EL (cell line): ENCODE measurements at places on chromosomes 4 and X.
A peak's percentile ranks its signal among the peaks of the same experiment; 100 is the strongest.

DNA sequence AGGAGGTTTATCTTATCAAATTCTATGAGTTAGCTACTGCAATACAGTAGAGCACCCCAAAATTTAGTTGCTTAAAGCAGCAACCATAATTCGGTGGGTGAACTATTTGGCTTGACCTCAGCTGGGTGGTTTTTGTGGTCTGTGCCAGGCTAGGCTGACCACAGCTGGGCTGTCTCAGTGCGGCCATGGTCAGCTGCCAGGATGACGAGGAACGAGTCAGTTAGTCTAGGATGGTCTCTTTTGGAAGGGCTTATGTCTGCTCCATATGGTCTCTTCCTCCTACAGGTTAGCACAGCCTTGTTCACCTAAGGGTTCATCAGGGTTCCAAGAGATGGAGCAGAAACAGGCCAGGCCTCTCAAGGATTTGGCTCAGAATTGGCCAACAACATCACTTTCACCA is 210.4 kb downstream of the PALLD start:
- peak; percentile 53 for DNase-seq

- peak; percentile 66 for DNase-seq
Measured at GRCh38 chrX:71622576-71623450, 4.5 kb upstream of the CXCR3 start.

GRCh38 chrX:7149411-7149810 is 1.5 kb upstream of the PUDP start:
- no peak for DNase-seq

- DNase-seq = no peak
Measured at GRCh38 chr4:48960988-48961635, 25.0 kb upstream of the CWH43 start.

GRCh38 chr4:78764498-78764961 is 11.6 kb upstream of the BMP2K start:
- peak; percentile 52 for DNase-seq

GRCh38 chrX:3124031-3124430 is 82.8 kb downstream of the ARSF start:
- DNase-seq = no peak

- no peak for DNase-seq
Measured at GRCh38 chrX:46953597-46953996, 41.4 kb downstream of the JADE3 start.

GRCh38 chrX:72123471-72124185 is 8.1 kb downstream of the RTL5 start:
- DNase-seq = no peak

DNA sequence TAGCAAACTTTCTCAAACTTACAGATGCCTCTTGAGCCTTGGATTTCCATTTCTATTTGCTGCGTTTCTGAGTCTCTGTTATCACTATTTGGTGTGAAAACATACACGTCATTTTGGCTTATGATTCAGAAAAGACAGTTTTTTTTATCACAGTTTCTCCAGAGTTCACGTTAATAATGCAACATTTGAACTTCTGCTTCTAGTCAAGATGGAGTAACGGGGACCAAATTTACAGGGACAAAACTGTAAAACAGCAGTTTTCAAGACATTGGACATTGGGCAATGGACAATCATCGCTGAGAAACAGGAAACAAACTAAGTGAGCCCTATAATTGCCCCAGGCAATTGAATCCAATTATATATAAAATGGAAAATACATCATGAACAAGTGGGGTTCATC is 36.2 kb upstream of the TASL start:
- no peak for DNase-seq

GRCh38 chrX:68204521-68205038 is 228.7 kb downstream of the OPHN1 start:
- DNase-seq = no peak

DNA sequence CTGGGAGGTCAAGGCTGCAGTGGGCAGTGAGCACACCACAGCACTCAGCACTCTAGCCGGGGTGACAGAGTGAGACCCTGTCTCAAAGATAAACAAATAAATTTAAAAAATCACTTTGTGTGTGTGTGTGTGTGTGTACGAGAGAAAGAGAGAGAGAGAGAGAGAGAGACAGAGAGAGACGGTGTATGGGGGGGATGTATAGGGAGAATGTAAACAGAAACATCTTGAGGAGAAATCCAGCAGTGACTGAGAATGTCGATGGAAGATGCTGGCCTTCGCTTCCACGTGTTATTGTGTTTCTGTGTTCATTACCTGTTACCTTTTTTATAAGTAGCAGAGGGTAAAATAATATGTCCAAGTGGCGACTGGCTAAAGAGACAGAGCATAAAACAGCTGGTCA is 23.6 kb upstream of the RBPJ start:
- DNase-seq = no peak

DNA sequence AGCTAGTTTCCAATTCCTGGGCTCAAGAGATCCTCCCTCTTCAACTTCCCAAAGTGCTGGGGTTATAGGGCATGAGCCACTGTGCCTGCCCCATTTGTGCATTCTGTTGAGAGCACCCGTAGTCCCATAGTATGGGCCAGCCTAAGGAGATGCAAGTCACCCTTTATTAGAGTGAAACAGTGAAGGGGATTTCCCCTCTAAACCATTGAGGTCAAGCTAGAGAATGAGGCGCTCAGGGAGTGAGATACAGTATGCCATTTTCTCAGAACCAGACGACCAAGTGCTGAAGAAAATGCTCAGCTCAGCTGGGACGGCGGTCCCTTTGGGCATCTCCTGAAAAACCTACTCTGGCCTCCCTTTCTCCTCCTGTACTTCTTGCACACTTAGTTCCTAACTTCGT is 18.7 kb downstream of the RNF4 start:
- no peak for DNase-seq

DNA sequence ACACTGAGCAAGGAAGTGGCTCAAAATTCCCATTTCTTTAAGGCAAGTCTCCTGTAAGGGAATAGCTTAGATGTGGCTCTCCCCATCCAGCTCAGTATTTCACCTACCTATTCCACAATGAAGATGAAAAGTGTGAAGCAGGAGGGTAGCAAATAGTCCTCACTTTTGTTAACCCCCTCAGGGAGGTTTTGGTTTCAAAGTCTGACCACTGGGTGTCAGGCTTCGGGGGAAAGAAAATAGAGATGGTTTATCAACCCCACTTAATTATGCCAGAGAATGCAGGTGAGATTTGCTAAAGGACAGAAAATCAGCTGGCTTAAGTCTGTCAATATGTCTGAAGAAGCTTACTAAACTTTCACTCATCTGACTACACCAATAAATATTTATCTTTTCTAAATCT is 69.5 kb downstream of the DHX15 start:
- DNase-seq = no peak

DNA sequence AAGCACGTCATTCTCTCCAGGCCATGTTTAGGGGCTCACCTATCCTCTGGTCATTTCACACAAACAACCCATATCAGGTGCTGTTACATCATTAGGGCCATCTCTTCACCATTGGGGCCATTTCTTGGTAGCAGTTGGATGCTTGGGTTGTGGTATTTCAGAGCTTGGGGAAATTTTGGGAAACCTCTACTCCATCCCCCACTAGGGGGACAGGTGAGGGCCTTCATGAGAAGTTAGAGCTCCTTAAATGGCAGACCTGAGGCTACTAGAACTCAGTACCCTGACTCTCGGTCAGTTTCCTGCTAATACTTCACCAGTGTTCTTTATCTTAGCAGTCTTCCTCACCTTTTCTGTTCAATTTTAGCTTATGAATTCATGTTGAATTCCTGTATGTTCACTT is 50.2 kb downstream of the ZNF827 start:
- no peak for DNase-seq

DNA sequence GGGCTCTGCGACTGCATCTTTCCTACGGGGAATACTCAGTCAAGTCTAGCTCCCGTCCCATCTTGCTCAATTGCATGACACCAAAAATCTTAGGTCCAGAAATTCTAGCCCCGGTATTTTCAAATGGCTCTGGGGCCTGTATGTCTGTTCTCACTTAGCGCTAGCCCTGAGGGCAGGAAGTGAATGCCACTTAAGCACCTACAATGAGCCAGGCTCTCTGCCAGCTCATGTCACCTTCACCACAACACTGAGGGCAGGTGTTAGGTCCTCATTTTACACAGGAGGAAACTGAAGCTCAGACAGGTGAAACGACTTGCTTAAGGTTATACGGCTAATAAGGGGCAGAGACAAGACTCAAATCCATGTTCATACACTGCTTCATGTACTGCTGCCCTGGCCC is 282.8 kb downstream of the PPP1R2C start:
- DNase-seq = no peak

GRCh38 chr4:69727426-69727825 is 33.0 kb downstream of the SULT1B1 start:
- DNase-seq = no peak
